Astrocyte of the cerebellum (primary cell): ENCODE measurements at places on chromosomes 6 and 20.

DNA sequence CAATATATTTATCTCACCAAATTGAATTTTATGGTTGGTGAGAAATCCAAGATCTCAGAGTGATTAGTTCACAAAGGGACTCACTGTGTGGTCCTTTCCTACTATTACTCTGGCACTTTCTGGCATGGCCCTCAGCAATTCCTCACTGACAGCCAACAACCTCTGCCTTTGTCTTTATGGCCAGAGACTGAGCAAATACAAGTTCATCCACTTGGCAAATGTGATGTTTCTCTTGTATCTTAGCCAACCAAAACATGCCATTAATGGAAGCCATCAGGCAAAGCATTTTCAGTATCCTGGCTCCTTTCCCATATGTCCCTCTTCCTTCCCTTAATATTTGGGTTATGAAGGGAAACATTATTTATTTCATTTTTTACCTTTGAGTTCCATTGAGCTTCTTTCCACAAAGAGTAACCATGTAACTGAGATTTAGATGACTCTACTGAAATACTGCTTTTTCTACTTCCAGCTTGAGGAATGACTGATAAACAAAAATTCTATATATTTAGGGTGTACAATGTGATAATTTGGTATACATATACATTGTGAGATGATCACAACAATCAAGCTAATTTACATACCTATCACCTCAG lies 30.8 kb upstream of the SMLR1 start:
- peak; percentile 55 for DNase-seq

GRCh38 chr20:63942250-63942951 lies 13.8 kb downstream of the UCKL1 start:
- no peak for DNase-seq

GRCh38 chr6:40393641-40394040 lies 193.5 kb downstream of the LRFN2 start:
- DNase-seq = no peak

GRCh38 chr6:126959765-126960164 lies 158.7 kb upstream of the RSPO3 start:
- DNase-seq = no peak

DNA sequence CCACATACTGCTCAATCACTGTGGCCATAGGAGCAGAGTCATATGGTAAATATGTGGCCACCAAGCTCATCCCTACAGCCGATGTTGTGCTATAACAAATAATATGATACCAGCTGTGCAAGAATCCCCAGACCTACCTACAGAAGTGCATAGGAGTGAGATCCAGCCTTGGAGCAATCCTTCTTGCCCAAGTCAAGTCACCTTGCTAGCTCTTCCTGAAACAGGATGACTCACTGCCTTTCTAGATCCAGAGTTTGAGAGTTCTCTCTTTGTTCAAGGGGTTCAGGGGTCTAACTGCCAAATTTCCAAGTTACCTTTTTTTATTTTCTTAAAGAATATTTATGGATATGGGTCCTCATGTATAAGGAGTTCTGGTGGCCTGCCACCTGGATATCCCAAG lies 195.7 kb upstream of the MAN1A1 start:
- no peak for DNase-seq

GRCh38 chr6:322259-322930 lies 30.1 kb downstream of the DUSP22 start:
- no peak for DNase-seq

- DNase-seq = no peak
Observed at GRCh38 chr6:14344486-14344885, 226.9 kb downstream of the CD83 start.

DNA sequence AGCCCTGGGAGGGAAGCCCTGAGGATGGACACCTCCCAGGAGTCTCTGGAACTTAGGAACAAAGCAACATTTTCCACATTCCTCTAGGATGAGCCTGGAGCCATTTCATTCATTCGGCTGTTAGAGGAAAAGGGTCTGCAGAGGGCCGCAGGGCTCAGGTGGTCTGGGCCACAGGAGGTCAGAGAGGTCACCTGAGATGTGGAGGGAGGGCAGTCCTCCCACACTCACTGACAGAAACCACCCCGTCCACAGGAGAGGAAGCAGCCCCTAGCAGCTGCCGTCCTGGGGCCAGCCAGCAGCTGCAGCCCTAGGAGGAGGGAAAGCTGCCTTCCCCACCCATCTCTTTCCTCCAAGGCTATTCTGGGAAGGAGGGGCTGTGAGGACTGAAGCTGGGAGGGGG lies 207.0 kb downstream of the CDC5L start:
- no peak for DNase-seq

GRCh38 chr6:42336431-42336830 lies 115.3 kb downstream of the TRERF1 start:
- no peak for DNase-seq

- DNase-seq = no peak
Observed at GRCh38 chr20:16017656-16018055, 555.6 kb downstream of the KIF16B start.

GRCh38 chr6:15776458-15776980 lies 113.7 kb upstream of the DTNBP1 start:
- DNase-seq = no peak

DNA sequence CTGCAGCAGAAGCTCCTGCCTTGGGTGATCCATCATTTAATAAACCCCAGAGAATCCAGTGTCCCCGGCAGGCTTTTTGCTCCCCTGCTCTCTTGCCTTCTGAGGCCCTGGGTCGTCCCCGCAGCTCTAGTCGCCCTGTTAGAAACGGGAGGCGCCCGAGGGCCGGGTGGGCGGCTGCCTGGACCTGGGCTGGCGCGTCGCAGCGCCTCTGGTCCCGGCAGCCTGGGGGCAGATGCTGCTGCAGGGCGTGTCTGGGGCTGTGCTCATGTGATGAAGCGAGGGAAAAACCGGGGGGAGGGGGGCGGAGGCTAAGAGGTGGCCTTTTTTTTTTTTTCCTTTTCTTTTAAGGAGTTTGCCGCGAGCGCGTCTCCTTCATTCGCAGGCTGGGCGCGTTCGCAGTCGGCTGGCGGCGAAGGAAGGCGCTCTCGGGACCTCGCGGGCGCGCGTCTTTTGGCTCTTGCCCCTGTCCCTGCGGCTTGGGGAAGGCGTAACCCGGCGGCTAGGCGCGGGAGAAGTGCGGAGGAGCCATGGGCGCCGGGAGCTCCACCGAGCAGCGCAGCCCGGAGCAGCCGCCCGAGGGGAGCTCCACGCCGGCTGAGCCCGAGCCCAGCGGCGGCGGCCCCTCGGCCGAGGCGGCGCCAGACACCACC lies 394 bp downstream of the AKAP12 start:
- DNase-seq = peak; percentile 62

DNA sequence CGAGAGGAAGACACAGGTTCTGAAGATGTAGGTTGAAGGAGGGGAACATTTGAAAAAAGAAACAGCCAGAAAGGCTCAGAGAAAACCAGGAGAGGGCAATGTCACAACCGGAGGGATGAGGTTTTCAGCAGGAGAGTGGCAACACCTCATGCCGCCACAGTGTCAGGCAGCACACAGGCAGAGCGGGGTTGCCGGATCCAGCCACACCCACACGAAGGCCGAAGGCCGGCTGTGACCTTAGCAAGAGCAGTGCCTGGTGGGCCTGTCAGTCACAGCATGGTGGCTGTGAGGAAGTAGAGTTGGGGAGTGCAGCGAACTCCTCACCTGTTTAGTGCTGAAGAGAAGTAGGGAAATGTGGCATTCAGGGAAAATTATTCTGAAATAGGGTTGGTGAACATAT lies 14.0 kb downstream of the HDDC2 start:
- no peak for DNase-seq
